ENCODE measurements at places on chromosomes 12 and 14. TPM values are rescaled to one million over a fixed set of nuclear protein-coding genes. Genes with fewer than 3 reads are reported as not detected.

Gene AJUBA
- 1.3 TPM for total RNA-seq

Gene ANO2
- not detected for total RNA-seq

Gene TPCN1
- total RNA-seq, result 59.0 TPM

Gene PTPRB
- total RNA-seq, result not detected

Gene ZC2HC1C
- total RNA-seq, result 0.20 TPM

Gene TSPAN8
- not detected for total RNA-seq

Gene C12orf50
- not detected for total RNA-seq

Gene TMEM132C
- total RNA-seq, result not detected

Gene SLC25A29
- total RNA-seq, result 5.9 TPM

Gene CATSPERB
- total RNA-seq, result 4.1 TPM

Gene DPPA3
- not detected for total RNA-seq

Gene WDR89
- total RNA-seq, result 13.5 TPM
